Islet precursor cell (in vitro differentiated cells): ENCODE measurements at places on chromosomes 6 and 20.

DNA sequence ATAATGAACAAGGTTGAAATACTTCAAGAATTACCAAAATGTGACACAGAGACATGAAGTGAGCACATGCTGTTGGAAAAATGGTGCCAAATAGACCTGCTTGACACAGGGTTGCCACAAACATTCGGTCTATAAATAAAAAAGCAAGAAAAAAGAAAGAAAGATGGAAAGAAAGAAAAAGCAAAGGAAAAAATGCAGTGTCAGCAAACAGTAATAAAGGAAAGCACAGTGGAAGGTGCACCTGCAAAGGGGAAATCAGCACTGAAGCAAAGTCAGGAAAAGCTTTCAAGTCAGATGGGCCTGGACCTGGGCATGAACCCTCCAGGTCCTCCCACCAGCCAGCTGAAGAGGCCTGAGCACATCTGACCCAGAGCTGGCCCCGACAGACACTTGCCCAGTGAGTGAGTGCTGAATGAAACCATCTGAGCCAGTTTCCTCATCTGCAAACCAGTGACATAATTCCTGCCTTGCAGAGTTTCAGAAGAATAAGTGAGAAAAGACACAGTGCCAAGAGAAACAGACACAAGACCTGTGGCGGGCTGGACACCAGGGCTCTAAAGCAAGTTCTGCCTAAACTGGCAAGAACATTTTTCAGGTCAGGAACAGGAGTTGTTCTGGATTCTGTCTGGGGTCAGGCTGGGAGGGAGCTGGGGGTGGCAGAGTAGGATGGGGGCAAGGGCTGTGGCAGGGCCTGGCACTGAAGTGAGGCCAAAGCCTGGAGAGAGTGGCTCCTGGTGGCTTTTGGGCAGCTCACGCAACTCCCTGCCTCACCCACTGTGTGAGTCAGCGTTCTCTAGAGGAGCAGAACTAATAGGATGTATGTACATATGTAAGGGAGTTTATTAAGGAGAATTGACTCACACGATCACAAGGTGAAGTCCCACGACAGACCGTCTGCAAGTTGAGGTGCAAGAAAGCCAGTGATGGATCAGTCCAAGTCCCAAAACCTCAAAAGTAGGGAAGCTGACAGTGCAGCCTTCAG is 23.9 kb upstream of the MICB start:
- peak; percentile 42 for DNase-seq

DNA sequence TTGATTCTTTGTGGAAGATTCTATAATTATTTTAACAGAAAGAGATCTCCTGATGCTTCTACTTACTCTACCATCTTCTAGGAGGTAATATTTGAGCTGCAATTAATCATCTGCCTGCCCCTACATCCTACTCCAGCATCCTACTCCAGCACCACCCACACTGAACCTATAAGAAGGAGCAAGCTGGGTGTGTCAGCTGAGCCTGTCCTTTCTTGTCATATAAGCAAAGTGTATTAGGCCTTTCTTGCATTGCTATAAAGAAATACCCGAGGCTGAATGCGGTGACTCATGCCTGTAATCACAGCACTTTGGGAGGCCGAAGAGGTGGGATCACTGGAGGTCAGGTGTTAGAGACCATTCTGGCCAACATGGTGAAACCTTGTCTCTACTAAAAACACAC is 84.2 kb upstream of the ARG1 start:
- no peak for DNase-seq

- no peak for DNase-seq
These were observed 36.3 kb downstream of the RNF146 start for GRCh38 chr6:127302728-127303660.

GRCh38 chr6:31489086-31489485 is 8.9 kb upstream of the MICB start:
- DNase-seq: no peak

GRCh38 chr20:50291254-50292078 is 100.8 kb downstream of the CEBPB start:
- no peak for DNase-seq

GRCh38 chr20:7935027-7935551 is 5.2 kb downstream of the HAO1 start:
- DNase-seq: no peak

GRCh38 chr6:168737481-168737880 is 296.5 kb downstream of the SMOC2 start:
- DNase-seq: no peak
